ENCODE measurements at places on chromosomes 16 and 17. TPM values are rescaled to one million over a fixed set of nuclear protein-coding genes. Genes with fewer than 3 reads are reported as not detected.

DNA sequence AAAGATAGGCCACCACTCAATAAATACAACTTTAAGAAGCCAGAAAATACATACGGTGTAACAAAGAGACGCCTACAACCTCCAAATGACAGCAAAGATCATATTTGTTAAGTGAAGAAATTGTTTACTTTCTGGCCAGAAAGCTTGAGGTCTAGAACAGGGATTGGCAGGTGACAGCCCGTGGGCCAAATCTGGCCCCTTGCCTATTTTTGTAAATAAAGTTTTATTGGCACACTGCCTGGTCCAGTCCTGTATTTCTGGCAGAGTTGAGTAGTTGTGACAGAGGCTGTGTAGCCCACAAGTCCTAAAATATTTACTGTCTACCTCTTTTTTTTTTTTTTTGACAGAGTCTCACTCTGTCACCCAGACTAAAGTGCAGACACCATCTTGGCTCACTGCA, 3.4 kb upstream of the CLEC19A start:
- DNase-seq = no peak

DNA sequence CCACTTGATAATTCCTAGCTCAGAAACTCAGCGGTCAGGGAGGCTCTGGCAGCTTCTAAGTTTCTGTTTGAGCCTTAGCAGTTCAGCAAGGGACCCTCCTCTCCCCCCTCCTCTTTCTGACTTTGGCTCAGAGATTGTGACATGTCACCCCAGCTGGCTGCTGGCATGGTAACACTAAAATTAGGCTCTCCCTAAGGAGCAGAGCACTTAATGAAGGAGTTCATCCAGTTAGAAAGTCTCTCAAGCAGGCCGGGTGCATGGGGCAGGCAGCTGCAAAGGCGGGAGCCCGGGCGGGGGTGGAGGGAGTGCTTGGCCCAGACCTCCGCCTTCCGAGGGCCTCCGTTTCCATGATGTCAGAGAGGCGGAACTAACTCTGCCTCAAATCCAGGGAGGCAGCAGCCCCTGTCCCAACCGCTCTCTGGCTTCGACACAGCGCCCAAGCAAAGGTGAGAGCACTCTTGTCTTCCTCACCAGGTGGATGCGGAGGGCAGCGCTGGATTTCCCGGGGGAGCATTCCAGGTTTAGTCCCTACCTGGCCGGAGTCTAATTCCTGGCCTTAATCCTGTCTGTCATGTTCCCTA, 128.0 kb upstream of the PLCG2 start:
- no peak for DNase-seq

DNA sequence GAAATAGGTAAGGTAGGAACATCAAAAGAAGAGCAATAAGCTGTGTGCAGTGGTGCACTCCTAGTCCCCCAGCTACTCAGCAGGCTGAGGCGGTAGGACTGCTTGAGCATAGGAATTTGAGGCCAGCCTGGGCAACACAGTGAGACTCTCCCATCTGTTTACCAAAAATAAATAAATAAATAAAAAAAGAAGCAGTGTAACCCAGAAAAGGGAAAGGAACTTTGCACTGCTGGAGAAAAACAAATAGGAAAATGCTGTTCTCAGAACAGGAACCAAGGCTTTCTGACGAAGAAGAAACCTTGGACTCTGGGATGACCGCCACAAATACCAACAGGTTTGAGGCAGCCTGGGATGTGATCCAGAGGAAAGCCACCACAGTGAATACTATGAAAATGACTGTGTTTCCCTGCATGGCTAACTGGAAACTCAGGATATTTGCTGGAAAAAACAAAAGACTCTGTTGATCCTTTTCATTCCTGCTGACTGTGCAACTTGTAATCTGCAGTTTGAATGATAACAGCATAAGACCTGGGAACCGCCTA, 41.2 kb downstream of the TTC19 start:
- no peak for DNase-seq

DNA sequence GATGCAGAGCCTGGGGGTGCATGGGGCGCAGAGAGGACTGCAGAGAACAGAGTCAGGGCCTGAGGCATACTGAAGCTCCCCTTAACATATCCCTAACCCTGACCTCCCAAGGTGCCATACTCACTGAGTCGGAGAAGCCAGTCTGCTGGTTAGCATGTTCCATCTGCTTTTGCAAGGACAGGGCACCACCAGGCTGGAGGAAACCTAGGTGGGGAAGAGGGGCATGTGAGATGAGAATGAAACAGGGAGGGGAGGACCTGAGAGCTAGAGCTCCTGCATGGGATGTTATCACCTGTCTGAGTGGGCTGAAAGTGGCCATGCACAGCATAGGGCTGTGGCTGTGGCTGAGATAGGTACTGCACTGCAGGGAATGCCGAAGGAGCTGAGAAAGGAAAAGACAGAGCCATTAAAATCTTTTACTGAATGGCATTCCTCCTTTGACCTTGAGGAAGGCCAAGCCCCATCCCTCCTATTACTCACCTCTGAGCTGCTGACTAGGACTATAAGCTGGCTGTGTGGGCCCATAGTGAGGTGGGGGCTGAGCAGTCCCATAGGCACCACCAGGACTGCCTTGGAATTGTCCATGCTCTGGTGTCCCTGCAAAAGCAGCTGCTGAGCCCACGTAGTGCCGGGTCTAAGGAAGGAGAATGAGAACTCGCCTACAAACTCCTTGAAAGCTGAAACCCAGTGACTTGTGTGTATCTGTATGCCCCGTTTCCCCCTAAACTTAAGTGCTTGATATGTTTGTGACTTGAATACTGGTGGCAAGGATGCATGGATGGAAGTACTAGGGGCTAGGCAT, 1.9 kb downstream of the GPS2 start:
- DNase-seq = peak; percentile 69

DNA sequence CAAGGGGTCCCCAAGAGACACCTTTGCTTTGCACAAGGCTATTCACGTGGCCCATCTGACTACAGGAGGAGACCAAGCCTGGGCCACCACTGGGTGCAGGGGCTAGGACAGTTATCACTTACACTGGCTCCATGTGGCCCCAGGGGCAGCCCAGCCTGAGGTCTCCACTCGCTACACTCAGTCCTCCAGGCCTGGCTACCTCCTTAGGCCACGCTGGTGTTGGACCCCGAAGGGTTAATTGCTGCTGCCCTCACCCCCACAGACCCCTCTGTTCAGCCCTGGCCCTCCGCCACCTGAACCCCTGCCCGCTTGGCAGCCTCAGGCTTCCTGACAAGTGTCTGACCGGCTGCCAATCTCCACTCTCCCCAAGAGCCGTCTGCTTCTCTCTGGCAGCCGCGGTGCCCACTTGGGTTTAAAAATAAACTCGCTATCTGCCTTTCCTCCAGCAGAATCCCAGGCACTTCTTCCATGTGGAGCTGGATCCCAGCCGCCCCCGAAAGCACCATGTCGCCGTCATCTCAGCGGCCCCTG, 27.8 kb downstream of the ADAM11 start:
- DNase-seq = no peak

DNA sequence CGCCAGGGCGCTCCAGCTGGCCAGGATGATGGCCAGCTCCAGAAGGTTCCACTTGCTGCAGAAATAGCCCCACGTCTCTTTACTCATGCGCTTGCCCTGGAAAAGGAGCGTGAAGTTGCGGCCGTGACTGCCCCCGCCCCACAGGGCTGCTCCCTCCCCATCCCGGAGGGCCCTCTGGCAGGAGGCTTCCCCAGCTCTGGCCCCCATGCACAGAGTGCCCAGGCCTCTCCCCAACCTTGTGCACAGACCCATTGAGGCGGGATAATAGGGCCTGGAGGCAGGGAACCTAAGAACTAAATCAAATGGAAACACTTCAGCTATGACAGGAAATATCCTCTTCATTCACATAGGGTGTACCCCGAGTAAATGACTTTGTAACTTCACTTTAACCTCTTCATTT, 21.2 kb upstream of the GCSH start:
- no peak for DNase-seq

- no peak for DNase-seq
Measured at GRCh38 chr17:17843096-17843495, 6.3 kb upstream of the SREBF1 start.

DNA sequence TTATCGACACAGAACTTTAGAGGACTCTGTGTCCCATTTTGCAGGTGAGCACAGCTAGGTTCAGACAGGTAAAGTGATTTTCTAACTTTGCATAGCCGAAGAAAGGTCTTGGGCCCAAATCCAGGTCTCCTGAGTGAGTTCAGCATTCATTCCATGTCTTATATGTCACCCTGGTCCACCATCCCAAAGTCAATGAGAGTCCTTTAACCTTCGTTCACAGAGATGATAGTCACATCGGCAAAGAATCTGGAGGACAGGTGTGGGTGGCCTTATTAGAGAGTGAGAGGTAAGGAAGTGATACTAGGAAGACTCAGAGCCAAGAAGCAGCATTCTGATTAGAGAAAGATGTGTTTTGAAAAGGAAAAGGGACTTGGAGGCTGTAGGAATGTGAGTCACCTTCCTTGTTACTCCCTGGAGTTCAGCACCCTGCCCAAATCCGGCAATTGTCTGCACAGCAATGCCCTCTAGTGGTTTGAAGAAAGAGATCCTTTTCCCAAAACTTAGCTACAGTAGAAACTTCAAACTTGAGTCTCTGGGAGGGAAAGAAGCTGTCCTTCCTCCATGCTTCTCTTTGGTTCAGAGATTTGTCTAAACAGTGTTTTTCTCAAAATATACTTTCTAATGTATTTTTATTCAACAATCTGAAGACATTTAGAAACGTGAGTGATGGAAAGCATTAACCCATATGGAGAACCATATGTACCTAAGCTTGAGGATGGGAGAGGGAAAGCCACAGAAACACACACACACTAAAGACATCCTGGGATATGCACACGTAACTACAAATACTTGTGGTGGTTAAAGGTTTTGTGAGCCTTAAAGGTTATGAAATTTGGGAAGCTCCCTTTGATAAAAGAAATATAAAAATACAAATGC, 96.4 kb upstream of the SHISA6 start:
- DNase-seq = no peak

GRCh38 chr16:46947900-46948547, 25.4 kb downstream of the DNAJA2 start:
- peak; percentile 82 for DNase-seq

DNA sequence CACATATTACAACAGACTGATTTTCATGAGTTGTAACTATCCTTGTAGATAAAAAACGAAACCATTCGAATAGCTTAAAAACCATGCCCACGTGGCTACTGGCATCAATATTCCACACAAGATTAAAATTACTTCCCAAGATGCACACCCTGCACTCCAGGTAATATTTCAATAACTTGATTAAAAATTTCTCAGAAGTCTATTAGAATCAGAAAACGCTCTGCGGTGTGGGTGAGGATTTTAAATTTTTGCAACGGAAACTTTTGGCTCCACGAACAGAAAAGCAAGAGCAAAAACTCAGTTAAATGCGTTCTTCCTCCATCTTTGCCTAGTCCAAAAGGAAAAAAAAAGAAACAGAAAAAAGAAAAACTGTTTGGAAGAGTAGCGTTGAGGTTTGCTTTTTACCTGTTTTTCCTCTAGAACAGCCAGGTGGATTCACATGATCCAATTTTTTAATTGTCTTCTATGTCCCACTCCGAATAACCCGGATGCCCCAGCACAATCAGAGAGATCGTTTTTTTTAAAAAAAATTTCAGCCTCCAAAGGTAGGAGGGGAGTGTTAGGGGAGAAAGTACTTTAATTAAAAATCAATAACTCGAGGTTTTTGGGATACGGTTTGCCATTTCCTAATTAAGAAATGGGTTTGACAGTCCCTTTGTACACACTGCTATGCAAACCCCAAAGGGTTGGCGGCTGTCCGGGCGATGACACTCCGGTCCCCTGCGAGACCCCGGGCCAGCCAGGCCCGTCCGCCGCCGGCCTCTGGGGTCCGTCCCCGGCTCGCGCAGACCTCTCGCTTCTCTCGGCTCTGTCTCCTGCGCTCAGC, 708 bp upstream of the NFAT5 start:
- DNase-seq = peak; percentile 61

GRCh38 chr16:81992859-81993258, 18.4 kb downstream of the SDR42E1 start:
- no peak for DNase-seq

GRCh38 chr17:60679287-60679686, 1.6 kb downstream of the BCAS3 start:
- DNase-seq = no peak

DNA sequence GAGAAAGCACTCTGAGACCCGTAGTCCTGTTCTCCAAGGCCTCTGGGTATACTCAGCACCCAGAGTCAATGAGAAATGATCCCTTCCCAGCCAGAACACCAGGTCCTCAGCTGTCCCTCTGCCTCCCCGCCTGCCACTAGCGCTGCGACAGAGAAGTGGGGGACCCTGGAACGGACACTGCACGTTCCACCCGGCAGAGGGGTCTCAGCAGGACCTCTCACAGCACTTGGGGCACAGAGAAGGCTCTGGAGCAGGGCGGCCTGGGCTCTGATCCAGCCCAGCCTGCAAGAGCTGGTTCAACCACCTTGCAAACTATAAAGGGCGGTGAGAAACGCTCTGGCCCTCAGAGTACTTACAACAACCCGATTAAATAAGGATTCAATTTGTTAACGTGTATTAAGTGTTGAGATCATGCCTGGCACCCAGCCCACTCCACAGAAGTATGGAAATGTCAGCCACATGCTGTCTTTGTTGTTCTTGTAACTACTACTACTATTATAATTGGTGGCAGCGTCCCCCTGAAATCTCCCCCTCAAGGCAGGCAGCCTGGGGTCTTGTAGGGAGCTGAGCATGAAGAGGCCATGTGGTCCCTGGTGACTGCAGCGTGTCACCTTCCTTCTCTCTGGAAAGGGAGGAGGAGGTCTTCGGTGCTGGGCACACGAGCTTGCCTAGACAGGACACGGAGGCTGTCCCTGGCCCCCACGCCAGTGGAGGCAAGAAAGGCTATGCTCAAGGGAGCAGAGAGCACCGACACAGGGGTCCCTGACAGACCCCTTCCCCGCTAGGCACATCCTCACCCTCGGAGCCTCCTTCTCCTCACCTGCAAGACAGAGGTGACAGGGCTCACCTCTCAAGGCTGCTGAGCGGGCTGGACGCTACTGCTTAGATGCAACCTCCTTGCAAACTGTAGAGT, 2.4 kb downstream of the OSGIN1 start:
- DNase-seq = no peak

DNA sequence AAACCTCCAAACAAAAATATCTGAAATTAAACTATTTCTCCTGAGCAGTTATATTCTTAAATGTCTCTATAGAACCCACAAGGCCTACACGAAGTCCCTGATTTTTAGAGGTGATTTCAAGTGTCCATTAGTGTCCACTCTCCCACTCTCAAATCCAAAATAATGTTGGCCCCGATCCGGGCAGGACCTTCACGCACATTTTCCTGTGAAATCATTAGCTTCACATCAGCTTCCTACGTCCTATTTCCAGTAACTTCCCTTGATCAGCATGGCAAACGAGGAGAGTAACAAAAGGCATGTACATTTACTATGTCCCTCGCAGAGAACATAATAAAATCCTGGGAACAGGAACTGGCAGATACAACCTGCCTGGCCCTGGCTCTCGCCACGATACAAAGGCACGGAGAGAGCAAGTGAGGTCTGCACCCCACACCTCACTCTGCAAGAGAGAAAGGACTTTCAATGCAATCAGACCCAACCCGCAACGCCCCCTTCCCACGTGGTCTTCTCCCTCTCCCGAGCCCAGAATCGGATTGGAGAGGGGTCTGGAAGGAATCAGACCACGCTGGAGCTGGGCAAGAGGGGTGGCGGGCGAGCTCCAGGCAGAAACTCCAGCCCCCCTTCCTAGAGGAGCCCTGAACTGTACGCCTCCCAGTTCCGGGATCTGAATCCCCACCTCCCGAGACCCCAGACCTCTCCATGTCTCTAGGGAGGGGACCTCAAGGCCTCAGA, 17.5 kb upstream of the C17orf78 start:
- DNase-seq = peak; percentile 82

- DNase-seq = no peak
Measured at GRCh38 chr17:19759568-19760549, 11.8 kb upstream of the ALDH3A1 start.

GRCh38 chr16:75624921-75625334, 1.8 kb upstream of the ADAT1 start:
- DNase-seq = no peak

Gene CACNG1
- not detected for total RNA-seq

Gene GCGR
- total RNA-seq = not detected

Gene HYDIN
- not detected for total RNA-seq
